ENCODE measurements at places on chromosomes 4 and X.

- no peak for DNase-seq
Measured at GRCh38 chrX:38055170-38055847, 49.0 kb downstream of the SYTL5 start.

DNA sequence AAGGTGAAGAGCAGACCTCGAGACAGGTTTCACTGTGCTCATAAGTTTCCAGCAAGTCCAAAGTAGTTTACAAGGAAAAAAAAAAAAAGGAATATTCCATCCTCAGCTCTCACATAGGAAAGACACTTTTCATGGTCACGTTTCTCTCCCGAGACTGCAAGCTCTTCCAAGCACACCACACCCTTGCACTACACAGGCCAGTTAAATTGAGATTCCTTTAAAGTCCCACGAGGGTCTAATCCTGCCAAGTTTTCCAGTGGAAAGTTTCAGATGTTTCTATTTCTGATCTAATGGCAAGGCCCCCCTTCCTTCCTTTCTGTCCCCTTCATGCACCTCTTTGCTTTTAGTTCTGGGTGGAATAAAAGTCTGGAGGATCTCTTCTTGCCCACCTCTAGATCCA is 67.9 kb upstream of the PCDH19 start:
- DNase-seq, result no peak

DNA sequence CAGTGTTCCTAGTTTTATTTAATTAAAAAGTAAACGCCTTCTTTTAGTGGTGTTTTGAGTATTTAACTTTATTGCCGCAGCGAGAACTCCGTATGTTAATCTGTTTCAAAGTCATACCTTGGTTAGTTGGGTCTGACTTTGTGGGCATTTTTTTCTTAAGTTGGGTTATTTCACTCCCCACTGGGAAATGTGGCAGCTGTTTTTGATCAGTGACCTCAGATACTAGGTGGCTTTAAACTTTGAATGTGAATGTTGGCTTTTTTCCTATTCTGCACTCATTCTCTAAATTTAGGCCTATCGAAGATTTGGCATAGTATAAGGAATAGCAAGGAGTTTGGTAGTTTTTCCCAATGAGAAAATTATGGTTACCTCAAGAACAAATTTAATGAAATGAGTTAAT is 85.9 kb downstream of the FIP1L1 start:
- DNase-seq, result no peak

DNA sequence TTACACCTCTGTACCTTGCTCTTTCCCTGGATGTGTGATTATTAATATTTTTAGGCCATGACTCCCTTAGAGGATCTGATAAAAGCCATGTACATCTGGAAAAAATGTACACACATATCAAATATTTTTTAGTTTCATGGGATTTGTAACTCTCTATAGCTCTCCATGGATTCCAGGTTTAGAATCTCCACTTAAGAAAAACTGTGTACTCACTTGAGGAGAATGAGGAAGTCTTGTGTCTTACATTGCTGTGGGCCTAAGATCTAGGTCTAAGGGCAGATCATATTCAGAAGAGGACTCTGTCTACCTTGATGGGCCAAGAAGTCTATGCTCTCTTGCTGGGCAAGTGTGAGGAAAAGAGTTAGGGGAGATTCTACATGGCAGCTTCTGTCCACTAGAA is 98.0 kb downstream of the RRAGB start:
- DNase-seq, result no peak

GRCh38 chrX:11751261-11751660 is 6.8 kb upstream of the MSL3 start:
- no peak for DNase-seq

- no peak for DNase-seq
Measured at GRCh38 chrX:39161611-39162255, 360.5 kb downstream of the MID1IP1 start.

GRCh38 chr4:121736735-121737351 is 28.1 kb downstream of the SMIM43 start:
- no peak for DNase-seq

- DNase-seq, result no peak
Measured at GRCh38 chrX:124328765-124329164, 3.7 kb upstream of the TEX13D start.

GRCh38 chr4:5928274-5928673 is 35.4 kb upstream of the CRMP1 start:
- DNase-seq, result no peak

GRCh38 chr4:96827086-96827485 is 987.2 kb downstream of the PDHA2 start:
- no peak for DNase-seq

GRCh38 chr4:155774033-155774432 is 15.2 kb downstream of the GUCY1B1 start:
- no peak for DNase-seq

- no peak for DNase-seq
Measured at GRCh38 chrX:137565921-137566745, at the start of gene ZIC3. ZIC3 (plus strand) TSS chrX:137566127; CDS start chrX:137566692, 565 bp downstream.

GRCh38 chrX:21457718-21458117 is 83.5 kb downstream of the CNKSR2 start:
- no peak for DNase-seq

- no peak for DNase-seq
Measured at GRCh38 chr4:123158576-123158975, 236.2 kb upstream of the NUDT6 start.

GRCh38 chr4:97998203-97998602 is 145.1 kb downstream of the STPG2 start:
- no peak for DNase-seq

GRCh38 chr4:139014371-139015268 is 961 bp upstream of the NOCT start:
- DNase-seq, result no peak

DNA sequence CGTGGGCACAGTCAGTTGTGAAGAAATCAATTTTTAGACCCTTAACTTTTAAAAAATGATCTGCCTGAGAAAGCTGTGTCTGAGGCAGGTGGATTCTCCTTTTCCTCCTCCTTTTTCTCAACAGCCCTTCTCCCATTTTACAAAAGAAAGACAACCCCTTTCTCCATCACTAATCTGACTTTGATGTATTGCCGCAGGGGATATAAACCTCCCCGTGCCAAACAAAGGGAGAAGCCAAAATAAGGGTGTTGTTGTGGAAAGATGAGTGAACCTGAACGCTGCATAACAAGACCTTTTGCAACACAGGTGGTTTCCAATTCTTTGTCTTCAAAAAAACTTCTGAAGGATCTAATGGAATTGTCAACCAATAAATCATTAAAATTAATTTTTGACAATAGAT is 8.4 kb upstream of the FHL1 start:
- no peak for DNase-seq

GRCh38 chr4:189124149-189124758 is 816.4 kb upstream of the FRG1 start:
- DNase-seq, result no peak

- DNase-seq, result no peak
Measured at GRCh38 chr4:138392751-138393308, 150.7 kb upstream of the SLC7A11 start.

DNA sequence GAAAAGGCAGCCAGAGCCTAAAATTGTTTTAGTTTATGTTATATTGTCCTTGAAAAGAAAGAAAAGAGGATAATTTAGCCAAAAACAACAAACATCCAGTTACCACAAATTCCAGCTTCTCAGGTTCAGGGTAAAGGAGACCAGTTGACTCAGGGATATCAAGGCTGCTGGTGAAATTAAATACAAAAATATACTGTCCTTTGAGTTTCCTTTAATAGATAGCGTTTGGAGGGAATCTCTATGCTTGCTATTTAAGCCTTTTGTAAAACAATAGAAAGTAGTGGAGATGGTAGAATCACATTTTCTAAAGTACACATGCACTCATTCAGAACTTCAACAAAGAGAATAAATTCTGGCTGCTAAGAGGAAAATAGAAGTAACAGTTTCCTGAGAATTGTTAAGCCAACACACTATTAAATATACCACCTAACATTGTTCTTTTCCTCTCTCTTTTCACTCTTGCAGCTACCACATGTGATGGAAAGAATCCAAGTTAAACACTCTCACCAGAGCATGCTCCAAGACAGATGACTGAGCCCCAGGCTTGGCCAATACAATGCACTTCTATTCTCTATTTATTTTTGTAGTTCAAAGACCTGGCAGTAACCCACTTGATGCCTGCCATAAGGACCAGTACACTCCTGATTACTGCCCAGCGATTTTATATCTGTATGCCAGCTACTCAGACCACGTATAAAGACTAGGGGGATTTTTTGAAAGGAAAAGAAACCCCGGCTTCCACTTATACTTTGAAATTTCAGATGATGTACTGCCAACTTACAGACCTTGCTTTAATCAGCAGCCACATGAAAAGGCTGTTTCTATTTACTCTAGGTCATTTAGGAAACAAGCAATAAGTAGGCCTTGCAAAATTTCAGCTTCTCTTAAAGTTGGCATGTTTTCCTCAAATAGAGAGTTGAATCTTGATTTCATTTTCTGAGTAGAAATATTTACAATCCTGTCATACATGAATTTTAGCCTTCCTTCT is 756.9 kb downstream of the FAT4 start:
- no peak for DNase-seq

GRCh38 chr4:126445596-126445995 is 1130.8 kb downstream of the FAT4 start:
- DNase-seq, result no peak

- no peak for DNase-seq
Measured at GRCh38 chr4:40948014-40948413, 198.3 kb downstream of the NSUN7 start.

- no peak for DNase-seq
Measured at GRCh38 chrX:68462197-68462596, 28.9 kb upstream of the OPHN1 start.

DNA sequence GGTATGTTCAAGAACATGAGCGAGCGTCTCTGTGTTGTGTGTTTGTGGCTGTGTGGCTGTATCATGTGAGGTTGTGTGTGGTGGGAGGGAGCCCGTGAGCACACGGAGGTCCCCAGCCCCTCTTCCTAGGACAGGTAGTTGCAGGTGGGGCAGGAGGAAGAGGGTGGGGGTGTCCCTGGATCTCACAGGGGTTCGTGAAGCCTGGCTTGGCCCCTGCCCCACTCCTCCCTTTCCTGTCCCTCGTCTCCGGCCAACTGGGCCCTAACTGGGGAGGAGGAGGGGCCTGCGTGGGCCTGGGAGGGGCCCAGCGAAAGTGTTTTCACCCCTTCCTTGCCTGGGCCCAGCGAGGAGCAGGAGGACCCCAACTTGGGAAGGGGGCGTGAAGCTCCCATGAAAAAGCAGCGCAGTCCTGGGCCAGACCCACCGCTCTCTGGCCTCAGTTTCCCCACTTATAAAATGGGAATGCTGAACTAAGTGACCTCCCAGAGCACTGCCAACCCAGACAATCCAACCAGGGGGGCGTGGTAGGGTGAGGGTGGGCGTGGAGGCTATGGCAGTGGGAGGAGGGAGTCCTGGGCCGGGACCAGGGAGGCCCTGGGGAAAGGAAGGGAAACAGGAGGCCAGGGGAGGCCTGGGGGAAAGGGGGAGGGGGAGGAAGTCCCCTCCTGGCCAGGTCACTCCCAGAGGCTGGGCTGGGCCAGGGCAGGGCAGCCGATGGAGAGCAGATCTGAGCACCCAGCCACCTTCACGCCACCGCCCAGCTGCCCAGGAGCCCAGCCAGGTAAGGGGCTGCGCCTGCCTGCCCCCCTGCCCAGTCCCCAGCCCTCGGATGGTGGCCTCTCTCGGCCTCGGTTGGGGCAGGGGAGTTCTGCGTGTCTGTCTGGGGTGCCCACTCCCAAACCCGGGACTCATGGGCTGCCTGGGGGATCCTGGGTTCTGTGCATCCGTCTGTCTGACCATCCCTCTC is at the start of gene AVPR2:
Gene AVPR2 (plus strand): TSS at position 683 of the 967 bp plus-strand sequence. CDS start 473 bp downstream, outside the sequence.
- DNase-seq, result no peak

Data from CMK (cell line).